ENCODE measurements at places on chromosomes 1 and 21.

DNA sequence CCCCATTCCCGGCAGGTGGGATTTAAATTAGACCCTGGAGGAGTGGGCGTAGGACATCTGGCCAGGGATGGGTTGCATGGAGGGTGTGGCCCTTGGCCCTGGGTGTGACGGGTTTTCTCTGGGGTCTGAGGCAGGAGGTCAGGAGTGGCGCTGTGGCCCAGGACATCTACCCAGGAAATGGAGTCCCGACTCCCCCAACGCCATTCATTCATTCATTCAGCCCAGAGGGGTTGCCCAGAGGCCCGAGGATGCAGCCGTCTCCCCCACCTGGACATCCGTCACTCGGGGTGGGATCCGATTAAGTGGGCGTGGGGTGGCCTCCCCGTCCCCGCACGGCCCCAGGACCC lies 663 bp downstream of the ATP13A2 start:
- DNase-seq = no peak

DNA sequence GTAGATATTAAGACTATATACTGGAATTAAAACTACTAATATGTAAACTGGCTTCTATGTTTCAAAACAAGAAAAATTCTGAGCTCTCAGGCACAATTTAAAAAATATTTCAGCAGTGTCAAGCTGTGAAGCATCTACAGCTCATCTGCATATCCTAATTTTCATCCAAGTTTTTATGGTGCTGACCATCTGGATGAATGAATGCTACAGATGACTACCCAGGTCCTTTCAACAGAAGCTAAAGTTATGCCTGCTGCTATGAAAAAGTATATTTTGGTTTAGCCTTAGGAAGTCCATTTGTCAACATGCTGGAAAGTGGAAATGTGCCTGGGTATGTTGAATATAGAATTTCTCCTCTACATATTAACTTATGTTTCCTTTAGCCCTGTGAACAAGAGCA lies 206.9 kb downstream of the NEGR1 start:
- DNase-seq = no peak

- peak; percentile 8 for DNase-seq
Observed at GRCh38 chr1:107964336-107965109, 457 bp downstream of the VAV3 start.

- DNase-seq = no peak
Observed at GRCh38 chr1:34843392-34844251, 15.9 kb downstream of the SMIM12 start.

DNA sequence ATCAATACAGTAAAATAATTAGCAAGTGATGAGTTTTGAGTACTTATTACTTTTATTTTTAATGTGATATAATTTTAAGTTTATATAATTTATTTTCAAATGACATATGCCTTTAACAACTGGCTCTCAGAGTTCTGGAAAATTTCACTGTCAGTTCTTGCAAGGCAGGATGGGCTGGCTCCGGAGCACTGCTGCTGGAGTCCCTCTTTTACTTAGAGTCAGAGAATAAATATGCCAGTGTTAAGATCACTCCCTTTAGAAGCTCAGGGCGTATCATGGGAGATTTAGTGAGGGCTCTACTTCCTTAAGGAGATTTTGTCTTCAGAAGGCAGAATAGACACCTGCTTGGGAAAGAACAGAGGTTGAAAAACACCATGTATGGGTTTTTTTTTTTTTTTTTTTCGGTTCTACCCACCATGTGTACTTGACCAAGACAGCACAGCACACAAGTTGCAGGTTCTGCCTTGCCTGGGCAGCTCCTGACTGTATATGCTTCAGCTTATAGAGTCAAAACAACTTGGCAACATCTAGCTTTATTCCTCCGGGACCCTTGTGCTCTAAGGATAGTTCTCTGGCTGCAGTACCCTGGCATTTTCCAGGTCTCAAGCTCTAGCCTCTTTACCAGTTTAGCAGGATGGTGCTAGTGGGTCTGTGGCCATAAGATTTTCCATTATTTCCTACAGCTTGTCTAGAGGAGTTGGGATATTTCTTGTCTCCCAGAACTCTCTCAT lies 29.7 kb upstream of the FMOD start:
- DNase-seq = no peak

DNA sequence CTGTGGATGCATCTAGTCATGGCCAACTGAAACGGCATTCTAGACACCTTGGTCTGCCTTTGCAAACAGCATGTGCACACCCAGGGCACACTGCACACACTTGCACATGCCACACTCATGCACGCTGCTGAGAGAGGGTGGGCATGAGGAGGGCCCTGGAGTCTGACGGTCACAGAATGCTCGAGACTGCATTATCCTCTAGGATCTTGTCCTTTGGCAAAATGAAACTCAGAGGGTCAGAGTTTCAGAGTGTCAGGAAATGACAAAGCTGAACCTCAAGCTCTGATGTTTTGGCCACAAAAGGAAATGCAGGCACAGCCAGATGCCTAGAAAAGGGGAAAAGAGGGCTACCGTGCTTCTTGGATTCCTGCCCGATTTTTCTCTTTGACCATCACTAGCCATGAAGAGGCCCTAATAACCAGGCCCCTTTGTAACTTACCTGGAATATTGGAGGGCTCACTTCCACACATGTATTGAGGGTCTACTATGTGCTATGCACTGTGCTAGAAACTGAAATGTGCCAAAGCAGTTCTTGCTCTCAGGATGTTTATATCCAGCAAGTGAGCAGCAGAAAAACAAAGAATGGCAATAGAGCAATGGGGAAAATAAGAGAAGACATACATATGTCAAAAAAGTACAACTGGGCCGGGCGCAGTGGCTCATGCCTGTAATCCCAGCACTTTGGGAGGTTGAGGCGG lies 65.4 kb downstream of the TOMM20 start:
- DNase-seq = no peak

DNA sequence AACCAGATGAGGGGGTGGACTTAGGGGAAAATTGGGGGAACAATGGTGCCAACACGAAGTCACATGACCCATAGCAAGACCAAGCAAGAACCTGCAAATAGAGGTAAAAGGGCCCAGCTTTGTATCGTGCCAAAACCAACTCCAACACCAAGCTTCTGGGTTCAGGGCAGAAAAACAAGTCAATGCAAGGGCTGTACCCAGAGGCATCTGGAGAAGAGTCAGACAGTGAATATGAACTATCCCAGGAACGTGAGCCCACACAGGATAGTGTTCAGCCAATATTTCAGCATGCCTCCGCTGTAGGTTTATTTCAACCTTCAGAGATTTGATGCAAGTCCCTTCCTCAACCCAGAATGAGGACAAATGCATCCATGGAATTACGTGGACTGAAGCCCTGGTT lies 15.0 kb upstream of the ZMYM6 start:
- no peak for DNase-seq

GRCh38 chr21:32256873-32257620 lies 21.8 kb downstream of the MIS18A start:
- DNase-seq = no peak

All from stimulated activated CD4-positive, alpha-beta T cell treated with anti-CD3 and anti-CD28 coated beads, Interleukin-15, amount 100 ng/mL, for 1 hour (primary cell).